ENCODE measurements at places on chromosomes 7 and 10. TPM values are rescaled to one million over a fixed set of nuclear protein-coding genes. Genes with fewer than 3 reads are reported as not detected.

GIMAP7 gene
- polyA plus RNA-seq: 0.25 TPM

GPR26 gene
- 0.67 TPM for polyA plus RNA-seq

ARMC3 gene
- polyA plus RNA-seq: not detected

FAM25G gene
- polyA plus RNA-seq: not detected

MAP3K8 gene
- not detected for polyA plus RNA-seq

TMEM225B gene
- polyA plus RNA-seq: not detected

IDI2 gene
- not detected for polyA plus RNA-seq

SLC16A12 gene
- polyA plus RNA-seq: not detected

TMEM176B gene
- 2.5 TPM for polyA plus RNA-seq

EPHB6 gene
- 58.4 TPM for polyA plus RNA-seq

SOSTDC1 gene
- 90.2 TPM for polyA plus RNA-seq

GPC2 gene
- polyA plus RNA-seq: not detected

CPA2 gene
- not detected for polyA plus RNA-seq

VAX1 gene
- not detected for polyA plus RNA-seq

CDK14 gene
- 98.2 TPM for polyA plus RNA-seq

FGFBP3 gene
- 0.77 TPM for polyA plus RNA-seq

MYH16 gene
- polyA plus RNA-seq: not detected

STEAP1B gene
- 6.0 TPM for polyA plus RNA-seq

EN2 gene
- polyA plus RNA-seq: 6.1 TPM

LLCFC1 gene
- not detected for polyA plus RNA-seq

Measured in Purkinje cell (primary cell).